ENCODE measurements at places on chromosomes 2 and 18. TPM values are rescaled to one million over a fixed set of nuclear protein-coding genes. Genes with fewer than 3 reads are reported as not detected.

The STAT4 gene
- total RNA-seq: 5.7 TPM

The SLC4A3 gene
- total RNA-seq: 0.05 TPM

The DOK6 gene
- not detected for total RNA-seq

The SULT1C2 gene
- total RNA-seq: 0.05 TPM

The REG1A gene
- 6.8 TPM for total RNA-seq

DNA sequence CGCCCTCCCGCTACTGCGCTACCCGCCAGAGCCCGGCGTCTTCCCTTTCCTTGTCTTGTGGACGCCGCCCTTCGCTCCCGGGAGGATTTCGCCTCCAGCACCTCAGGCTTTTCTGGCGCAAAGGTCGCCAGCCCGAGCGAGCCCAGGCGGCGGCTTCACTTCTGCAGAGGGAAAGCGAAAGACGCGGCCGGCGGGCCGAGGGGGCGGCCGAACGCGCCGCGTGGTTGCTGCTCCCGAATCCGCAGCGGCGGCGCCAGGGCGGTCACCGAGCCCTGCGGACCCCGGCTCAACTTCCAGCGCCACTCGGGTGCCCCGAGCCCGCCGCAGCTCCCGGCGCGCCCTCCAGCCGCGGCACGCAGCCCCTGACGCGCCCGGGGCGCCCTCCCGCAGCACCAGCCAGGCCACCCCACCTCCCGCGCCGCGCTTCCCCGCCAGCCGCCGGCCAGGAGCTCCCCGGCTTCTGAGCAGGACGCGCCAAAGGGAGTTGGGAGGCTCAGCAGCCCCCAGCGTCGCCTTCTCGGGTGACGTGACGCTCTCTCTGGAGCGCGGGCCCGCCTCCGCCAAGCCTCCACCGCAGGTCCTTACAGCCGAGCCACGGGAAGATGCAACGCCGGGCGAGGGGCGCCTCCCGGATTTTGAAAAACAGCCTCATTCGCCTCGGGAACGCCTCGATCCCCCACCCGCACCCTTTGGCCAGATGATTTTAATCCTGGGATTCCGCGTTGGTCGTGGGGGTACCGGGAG is 84.9 kb upstream of the EPB41L3 start:
- no peaks in the 10 kb centered on the region for H3K36me3 ChIP-seq
- H3K4me3 ChIP-seq: no peak overlapping the region
- no peaks in the 10 kb centered on the region for H3K4me1 ChIP-seq
- no peak for DNase-seq

DNA sequence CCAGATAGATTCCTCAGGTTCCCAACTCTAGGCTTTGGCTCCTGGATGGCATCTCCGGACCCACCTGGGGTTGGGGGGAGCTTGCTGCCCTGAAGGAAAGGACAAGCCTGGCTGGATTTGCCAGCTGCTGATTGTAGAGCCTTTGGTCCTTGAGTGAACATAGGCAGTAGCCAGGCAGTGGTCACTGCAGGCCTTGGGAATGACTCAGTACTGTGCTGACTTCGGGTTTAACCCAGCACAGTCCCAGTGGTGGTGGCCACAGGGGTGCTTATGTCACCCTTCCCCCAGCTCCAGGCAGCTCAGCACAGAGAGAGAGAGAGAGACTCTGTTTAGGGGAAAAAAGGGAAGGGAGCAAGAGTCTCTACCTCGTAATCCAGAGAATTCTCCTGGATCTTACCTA is 27.7 kb upstream of the ACTR2 start:
- no peaks in the 10 kb centered on the region for H3K27me3 ChIP-seq
- H3K27ac ChIP-seq: no peak overlapping the region
- DNase-seq: no peak
- H3K4me1 ChIP-seq: no peaks in the 10 kb centered on the region

GRCh38 chr2:98170076-98170475 is 83.1 kb downstream of the VWA3B start:
- H3K27me3 ChIP-seq: 0 out of 2 replicates have a peak, but pooled peaks cover 6% of the 10 kb centered on the region
- no peak overlapping the region for H3K27ac ChIP-seq
- DNase-seq: no peak
- no peak overlapping the region for H3K4me3 ChIP-seq
- H3K4me1 ChIP-seq: no peaks in the 10 kb centered on the region

GRCh38 chr2:231680992-231681852 is 27.1 kb upstream of the PTMA start:
- DNase-seq: no peak
- H3K27me3 ChIP-seq: no peaks in the 10 kb centered on the region
- H3K4me3 ChIP-seq: peak overlapping the region; percentile 87
- H3K36me3 ChIP-seq: no peaks in the 10 kb centered on the region
- H3K27ac ChIP-seq: peak overlapping the region; percentile 99

GRCh38 chr2:196487417-196487816 is 152.1 kb upstream of the CCDC150 start:
- H3K4me1 ChIP-seq: no peaks in the 10 kb centered on the region
- H3K27ac ChIP-seq: no peak overlapping the region
- no peaks in the 10 kb centered on the region for H3K27me3 ChIP-seq
- H3K4me3 ChIP-seq: no peak overlapping the region

- H3K36me3 ChIP-seq: no peaks in the 10 kb centered on the region
- H3K27me3 ChIP-seq: no peaks in the 10 kb centered on the region
- H3K4me1 ChIP-seq: peaks cover 38% of the 10 kb centered on the region
Measured at GRCh38 chr2:10407432-10407831, 40.7 kb downstream of the ODC1 start.

DNA sequence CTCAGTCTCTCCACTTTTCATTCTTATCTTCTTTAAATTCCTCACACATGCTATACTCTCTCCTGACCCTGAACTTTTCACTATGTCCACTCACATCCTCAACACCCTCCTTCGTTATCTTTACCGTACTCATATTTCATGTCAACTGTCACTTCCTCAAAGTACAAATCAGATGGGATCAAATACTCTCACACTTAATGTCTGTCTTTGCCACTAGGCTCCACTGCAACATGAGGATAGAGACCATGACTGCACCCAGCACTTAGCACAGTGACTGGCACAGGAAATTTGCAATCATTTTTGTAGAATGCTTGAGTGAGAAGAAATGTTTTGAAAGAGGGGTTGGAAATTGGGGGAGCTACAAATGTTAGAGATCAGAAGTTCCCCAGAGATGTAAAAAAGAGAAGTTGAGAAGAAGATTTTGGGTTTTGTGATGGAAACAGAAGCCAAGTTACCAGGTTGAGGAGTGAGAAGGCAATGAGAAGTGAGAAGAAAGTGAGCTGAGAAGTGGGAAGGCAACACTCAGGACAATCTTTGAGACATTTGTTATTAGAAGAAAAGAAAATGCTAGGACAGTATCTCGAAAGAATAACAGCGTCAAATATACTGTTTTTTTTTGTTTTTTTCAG is 87.0 kb downstream of the CCDC141 start:
- no peaks in the 10 kb centered on the region for H3K4me1 ChIP-seq
- H3K27ac ChIP-seq: no peak overlapping the region
- H3K27me3 ChIP-seq: no peaks in the 10 kb centered on the region
- no peak for DNase-seq
- no peaks in the 10 kb centered on the region for H3K36me3 ChIP-seq
- H3K4me3 ChIP-seq: no peak overlapping the region

DNA sequence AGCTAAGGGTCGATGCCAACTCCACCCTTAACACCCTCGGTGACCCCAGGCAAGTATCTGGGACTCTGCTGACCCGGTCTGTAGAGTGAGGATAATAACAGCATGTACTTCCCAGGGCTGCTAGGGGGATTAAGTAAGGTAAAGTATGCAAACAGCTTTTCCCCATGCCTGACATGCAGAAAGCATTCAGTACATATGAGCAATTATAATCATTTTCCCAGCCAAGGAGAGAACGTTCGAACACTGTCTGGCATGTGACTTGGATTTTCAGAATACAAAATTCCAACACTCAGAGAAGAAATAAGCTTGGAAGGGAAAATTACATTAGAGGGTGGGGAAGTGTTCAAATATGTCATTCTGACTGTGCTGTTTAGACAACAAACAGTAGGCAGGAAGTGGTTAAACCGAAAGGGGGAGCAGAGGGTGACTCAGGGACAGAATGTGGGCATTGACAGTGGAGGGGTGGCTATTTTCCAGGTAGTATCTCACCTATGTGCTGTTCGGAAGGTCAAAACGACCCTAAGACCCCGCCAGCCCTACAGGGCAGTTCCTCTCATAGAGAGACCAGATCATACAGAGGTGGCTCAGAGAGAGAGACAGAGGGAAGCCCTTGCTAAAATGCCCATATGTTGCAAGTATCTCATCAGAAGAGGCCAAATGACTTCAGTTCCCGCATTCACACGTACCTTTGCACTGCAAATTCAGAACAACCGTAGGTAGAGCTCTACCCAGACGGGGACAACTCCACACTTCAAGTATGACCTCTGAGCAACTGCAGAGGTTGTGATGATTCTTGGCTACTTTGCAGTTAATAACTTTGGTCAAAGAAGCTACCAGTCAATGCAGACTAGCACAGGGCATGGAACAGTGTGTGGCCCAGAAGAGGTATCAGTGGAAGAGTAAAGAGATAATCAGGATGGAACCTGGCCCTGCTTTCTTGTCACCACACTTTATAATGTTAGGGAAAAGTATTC is 14.8 kb downstream of the ASPRV1 start:
- H3K4me1 ChIP-seq: peaks cover 13% of the 10 kb centered on the region
- no peaks in the 10 kb centered on the region for H3K27me3 ChIP-seq
- no peaks in the 10 kb centered on the region for H3K36me3 ChIP-seq
- no peak overlapping the region for H3K4me3 ChIP-seq
- peak overlapping the region; percentile 9 for H3K27ac ChIP-seq

- H3K36me3 ChIP-seq: no peaks in the 10 kb centered on the region
- no peak for DNase-seq
- H3K4me1 ChIP-seq: no peaks in the 10 kb centered on the region
- no peak overlapping the region for H3K27ac ChIP-seq
- H3K27me3 ChIP-seq: no peaks in the 10 kb centered on the region
Measured at GRCh38 chr2:18668221-18668620, 78.9 kb upstream of the NT5C1B start.

DNA sequence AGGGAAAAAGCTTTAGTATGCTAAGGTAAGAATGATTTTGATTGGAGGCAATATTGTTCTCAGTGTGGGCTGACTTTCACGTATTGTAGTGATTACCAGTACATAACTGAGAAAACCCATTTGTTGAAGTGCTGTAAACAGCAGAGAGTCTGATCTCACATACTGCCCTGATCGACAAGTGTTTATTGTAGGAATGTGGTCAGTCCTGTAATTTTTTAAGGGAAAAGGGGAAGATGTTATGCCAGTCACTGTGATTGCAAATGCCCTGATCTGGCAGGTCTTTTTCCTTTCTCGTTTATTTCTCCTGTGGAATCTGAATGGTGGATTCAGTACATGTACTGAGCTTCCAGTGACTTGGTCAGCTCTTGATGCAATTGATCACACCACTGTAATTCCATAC is 11.5 kb downstream of the SPATS2L start:
- H3K27ac ChIP-seq: no peak overlapping the region
- no peaks in the 10 kb centered on the region for H3K27me3 ChIP-seq
- peaks cover 3% of the 10 kb centered on the region for H3K4me1 ChIP-seq
- no peak overlapping the region for H3K4me3 ChIP-seq

GRCh38 chr2:64018701-64019082 is 536 bp downstream of the VPS54 start:
- no peak for DNase-seq
- peak overlapping the region; percentile 92 for H3K4me3 ChIP-seq
- no peaks in the 10 kb centered on the region for H3K36me3 ChIP-seq
- H3K27ac ChIP-seq: peak overlapping the region; percentile 90
- no peaks in the 10 kb centered on the region for H3K27me3 ChIP-seq

DNA sequence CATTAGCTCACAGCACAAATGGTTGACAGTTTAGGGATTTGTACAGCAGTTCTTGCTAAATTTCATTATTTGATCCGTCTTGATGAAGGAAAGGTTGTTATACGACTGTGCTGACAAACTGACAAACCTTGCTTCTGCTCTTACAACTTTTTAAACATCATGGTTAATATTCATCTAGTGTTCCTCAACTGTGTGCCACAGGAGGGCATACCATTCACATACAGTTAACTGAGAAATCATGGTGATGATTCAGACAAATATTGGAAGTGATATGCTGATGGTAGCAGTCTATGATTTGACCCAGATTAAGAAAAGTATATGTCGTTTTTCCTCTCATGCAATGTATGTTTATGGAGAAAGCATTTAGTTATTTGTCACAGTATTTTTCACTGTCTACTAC is 129.8 kb upstream of the FSIP2 start:
- no peaks in the 10 kb centered on the region for H3K4me1 ChIP-seq
- no peak overlapping the region for H3K27ac ChIP-seq
- no peaks in the 10 kb centered on the region for H3K36me3 ChIP-seq
- no peak for DNase-seq

DNA sequence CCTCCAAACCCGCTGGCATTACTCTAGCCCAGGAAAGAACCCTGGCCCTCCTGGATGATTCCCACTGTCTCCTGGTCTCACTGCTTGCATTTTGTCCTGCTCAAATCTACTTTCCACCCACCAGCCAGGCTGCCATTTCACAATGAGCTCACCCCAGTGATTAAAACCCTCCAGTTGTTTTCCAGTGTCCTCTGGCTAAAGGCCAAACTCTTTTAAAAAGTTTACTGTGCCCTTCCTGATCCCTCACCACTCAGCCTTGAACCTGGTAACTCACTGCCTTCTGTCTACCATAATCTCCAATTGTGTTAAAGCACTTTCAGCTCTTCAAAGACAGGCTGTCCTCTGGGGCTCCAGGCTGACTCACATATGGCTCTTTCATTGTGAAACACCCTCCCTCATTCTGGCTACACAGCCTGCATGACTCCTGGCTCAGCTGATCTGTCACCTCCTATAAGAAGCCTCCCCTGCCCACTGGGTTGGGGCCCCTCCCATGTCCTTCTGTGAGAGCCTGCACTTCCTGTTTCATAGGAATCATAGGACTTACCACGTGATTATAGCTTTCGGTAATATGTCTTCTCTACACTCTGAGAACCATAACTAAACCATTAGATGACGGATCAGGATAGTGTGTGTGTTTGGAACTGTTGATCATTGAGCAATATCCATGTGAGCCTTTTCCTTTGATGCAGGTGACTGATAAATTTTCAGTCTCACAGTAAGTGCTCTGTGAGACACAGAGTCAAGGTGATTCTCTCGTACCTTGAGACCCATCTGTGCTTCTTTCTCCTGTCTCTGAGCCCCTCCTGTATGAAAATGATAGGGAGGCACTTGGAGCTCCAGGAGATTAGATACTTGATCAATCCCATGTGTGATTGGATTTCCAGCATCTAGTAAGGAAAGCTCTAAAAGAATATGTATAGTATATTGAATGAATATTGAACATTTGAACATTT is 590.8 kb upstream of the ID2 start:
- peak; percentile 11 for DNase-seq
- H3K27ac ChIP-seq: no peak overlapping the region
- H3K27me3 ChIP-seq: no peaks in the 10 kb centered on the region
- H3K36me3 ChIP-seq: no peaks in the 10 kb centered on the region
- H3K4me1 ChIP-seq: no peaks in the 10 kb centered on the region

Data from GM12878 (cell line).